ENCODE measurements at places on chromosomes 16 and 17.

GRCh38 chr16:64469906-64470702, 651.8 kb downstream of the CDH11 start:
- no peak for DNase-seq

GRCh38 chr16:55369151-55369550, 45.1 kb downstream of the IRX6 start:
- no peak for DNase-seq

DNA sequence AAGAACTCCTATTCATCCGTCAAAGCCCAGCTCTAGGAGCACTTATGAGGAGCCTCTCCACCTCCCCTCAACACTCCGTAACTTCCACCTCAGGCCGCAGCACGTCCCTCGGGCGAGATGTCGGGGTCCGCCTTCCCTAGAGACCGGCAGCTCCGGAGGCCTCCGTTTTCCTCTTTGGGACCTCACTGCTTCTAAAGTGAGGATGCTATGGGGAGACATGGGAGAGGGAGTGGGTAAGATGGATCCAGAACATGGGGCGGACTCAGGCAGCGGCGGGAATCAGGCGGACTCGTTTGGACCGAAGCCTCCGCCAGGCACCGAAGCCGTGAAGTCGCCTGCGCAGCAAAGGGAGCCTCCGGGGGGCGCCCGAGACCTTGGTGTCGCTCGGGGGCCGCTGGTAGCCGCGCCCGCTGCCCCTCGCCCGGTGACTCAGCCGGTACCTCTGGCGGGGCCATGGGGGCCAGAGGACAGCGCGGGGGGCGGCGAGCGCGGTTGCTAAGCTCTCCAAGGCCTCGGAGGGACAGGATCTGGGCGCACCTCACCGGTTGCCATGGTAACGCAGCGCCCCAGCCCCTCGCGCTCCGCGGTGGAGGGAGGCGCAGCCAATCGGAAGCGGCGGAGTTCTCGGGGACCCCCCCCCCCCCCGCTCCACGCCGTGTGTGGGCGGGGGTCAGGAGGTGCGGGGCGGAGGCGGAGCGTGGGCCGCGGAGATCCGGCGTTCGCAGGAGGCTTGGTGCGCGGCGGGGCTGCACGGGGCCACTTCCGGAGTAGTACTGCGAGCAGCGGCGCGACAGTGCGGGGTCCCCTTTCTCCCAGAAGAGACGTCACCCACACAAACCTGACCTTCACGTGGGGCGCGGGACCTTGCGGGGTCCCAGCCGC, 1.3 kb upstream of the HIC1 start:
- no peak for DNase-seq

GRCh38 chr16:84786605-84787262, 33.1 kb upstream of the CRISPLD2 start:
- DNase-seq = no peak

Data from GM12892 (cell line).